M059J (cell line): ENCODE measurements at places on chromosomes 6 and 20.
A peak's percentile ranks its signal among the peaks of the same experiment; 100 is the strongest.

DNA sequence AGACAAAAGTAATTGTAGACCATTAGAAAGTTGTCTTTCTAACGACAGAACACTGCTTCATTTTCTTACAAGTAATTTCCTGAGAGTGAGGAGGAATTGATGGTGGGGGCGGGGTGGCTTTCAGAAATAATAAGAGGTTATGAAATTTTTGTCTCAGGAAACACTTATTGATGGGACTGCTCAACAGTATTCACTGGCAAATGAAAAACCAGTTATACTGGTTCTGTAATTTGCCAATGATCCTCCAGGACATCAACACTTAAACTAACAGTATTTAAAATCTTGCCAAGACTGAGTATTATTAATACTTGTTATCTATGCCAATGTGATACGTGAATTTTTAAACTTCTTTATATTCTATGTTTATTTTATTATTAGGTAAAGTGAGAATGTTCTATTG is 41.8 kb upstream of the FUT9 start:
- no peak for DNase-seq

GRCh38 chr6:15364401-15365037 is 118.7 kb downstream of the JARID2 start:
- no peak for DNase-seq

DNA sequence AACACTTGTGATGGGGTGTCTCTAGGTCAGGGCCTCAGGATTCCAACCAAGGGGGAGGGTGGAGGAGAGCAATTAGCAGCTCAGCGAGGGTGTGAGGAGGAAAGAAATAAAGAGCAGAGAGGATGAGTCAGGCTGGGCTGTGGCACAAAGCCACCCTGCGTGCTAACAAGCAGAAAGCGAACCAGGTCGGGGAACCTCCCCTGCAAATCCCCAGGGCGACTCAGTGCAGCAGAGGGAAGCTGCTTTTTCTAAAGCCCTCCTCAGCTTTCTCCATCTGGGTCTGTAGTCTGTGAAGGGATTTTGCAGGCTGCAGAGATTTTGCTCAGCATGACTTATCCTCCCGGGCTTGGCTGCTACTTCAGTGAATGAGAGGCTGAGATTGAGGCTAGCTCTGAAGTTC is 6.6 kb upstream of the SPO11 start:
- peak; percentile 49 for DNase-seq

GRCh38 chr20:25081065-25081729 is 744 bp downstream of the VSX1 start:
- no peak for DNase-seq

- no peak for DNase-seq
Measured at GRCh38 chr20:38609815-38610214, 8.2 kb downstream of the ARHGAP40 start.

- no peak for DNase-seq
Measured at GRCh38 chr6:163496205-163496604, 81.7 kb downstream of the QKI start.

DNA sequence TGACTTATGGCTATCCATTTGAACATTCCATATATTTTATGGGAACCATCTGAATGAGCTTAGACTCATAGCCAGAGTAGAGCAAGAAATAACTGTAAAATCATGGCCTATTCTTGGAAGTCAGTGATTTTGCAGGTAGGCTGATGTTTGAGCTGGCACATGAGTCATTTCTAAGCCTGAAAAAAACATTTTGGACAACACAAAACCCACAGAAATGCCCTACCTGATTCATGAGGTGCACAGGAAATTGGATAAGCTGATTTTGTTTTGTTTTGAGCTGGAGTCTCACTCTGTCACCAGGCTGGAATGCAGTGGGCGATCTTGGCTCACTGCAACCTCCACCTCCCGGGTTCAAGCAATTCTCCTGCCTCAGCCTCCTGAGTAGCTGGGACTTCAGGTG is 443.0 kb downstream of the PKHD1 start:
- DNase-seq = peak; percentile 62

GRCh38 chr6:54291146-54291545 is 17.1 kb upstream of the TINAG start:
- DNase-seq = peak; percentile 87

DNA sequence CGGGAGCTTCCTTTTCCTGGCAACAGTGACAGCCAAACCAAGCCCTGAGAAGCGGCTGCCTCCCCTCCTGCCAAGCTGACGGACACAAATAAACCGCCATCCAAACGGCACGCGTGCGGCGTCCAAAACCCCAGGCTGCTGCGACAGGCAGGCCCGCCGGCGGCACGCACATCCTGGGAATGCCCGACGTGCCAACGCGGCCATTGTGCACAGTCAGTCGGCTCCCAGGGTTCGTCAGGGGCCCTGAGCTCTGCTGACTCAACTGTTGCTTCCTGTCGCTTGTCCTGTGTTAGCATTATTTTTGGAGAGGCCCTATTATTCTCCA is 6.8 kb downstream of the JAG1 start:
- DNase-seq = peak; percentile 93

- DNase-seq = no peak
Measured at GRCh38 chr6:160952633-160953281, 38.8 kb upstream of the MAP3K4 start.

DNA sequence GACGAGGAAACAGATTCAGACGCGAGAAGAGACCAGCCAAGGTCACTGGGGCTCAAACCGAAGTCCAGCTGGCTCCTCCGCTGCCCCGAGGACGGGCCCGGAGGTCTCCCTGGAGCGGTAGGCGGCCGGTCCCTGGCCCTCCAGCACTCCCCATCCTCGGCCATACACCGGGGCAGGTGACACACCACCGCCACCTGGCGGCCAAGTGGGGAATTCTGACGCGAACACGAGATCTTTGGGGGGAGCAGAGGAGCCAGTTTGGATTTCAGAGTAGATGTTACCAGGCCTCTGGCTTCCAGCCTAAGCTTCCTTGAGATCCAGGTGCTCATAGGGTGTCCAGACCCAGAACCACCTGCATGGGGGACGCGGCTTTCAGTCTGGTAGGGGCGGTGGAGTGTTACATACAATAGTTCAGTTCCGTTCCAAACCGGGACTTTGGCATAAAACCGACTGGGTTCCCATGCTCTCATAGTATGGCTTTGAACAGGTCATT is 16.1 kb downstream of the BPIFB1 start:
- peak; percentile 53 for DNase-seq

DNA sequence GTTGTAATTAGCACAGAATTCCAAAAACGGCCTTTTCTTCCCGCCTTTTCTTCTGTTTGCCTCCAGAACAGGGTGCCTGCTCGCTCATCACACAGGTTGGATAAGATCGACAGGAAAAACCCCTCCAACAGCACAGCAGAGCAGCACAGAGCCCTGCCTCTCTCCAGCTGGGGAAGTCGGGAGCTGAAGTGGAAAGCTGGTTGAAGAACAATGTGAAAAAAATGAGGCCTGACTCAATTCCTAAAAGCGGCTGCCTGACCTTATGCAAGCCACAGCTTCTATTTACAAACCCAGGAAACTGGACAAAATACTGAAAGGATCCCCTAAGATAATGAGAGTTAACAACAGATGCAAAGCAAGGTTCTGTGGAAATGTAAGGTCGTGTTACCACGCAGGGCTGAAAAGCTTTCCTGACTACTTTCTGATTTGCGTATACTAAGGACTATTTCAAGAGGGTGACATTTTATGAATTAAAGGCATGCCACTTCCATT is 116.9 kb downstream of the TTLL2 start:
- DNase-seq = no peak

DNA sequence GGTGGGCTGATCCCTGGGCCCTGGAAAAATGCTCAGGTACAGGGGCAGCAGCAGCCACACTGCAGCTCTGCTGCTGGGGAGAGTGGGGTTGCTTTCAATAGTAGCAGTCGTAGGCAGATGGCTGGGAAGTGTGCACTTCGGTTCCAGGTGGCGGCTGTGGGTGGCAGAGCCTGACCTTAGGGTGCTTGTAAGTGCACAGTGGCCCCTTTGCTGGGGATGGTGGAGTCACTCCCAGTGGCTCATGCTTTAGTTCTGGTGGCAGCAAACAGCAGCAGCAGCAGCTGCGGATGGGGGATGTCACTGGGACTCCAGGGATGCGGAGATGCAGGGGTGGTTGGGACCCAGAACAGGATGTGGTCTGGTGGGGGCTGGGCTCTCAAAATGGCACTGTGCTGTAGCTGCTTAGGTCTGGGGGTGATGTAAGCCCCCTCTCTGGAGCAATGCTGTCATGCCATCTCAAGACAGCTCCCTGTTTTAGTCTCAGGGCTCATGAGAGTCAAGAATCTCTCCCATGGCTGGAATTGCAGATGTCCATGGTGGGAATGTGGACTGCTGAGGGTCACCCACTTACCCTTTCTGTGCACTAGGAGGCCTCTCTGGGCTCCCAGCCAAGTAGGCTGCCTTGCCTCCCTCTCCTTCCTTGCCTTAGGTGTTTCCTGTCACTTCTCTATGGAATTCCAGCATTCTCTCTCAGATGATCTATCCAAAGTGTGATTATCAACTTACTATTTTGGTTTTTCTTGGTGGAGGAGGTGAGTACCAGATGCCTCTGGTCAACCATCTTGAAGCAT is 146.7 kb upstream of the SLC22A23 start:
- DNase-seq = peak; percentile 46

DNA sequence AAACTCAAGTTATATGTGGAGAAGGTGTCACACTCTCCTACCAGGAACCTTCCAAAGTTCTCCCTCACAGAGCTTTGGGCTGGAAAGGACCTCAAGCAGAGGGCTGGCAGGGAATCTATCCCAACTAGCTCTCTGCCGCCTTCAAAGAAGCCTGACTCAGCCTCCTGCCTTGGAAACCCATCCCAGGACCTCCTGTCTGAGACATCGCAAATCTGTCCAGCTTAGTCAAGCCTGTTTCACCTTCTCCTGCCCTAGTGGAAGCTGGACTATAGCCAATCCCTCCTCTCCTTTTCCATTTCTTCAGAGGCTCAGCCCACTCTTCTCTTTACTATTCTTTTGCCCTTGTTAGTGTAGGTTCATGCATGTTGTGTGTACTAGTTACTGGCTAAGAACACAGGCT is 48.2 kb upstream of the FOXP4 start:
- DNase-seq = peak; percentile 67

DNA sequence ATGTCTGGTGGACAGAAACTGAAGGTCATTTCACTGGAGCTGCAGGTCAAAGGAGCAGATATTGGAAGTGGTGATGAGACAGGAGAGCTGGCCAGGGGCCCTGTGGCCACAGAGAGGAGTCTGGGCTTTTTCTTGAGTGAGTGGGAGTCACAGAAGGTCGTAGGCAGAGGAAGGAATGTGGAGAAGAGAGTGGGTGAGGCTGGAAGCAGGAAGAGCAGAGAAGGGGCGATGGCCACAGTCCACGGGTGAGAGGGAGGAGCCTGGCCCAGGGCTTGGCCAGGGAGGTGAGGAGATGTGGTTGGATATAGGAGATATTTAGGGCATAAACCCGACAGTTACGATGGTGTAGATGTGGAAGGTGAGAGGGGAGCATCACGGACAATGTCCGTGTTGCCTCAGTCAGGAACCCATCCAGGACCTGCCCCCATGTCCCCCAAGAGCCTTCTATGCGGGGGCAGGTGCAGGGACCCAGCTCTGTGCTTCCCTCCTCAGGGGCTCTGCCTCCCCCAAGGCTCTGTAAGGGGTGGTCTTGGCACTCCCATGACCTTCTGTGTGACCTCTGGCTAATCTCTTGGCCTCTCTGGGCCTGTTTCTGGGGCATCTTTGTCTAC is 150.5 kb upstream of the PTPN1 start:
- no peak for DNase-seq

GRCh38 chr6:139473231-139473701 is 98.8 kb upstream of the CITED2 start:
- peak; percentile 81 for DNase-seq

DNA sequence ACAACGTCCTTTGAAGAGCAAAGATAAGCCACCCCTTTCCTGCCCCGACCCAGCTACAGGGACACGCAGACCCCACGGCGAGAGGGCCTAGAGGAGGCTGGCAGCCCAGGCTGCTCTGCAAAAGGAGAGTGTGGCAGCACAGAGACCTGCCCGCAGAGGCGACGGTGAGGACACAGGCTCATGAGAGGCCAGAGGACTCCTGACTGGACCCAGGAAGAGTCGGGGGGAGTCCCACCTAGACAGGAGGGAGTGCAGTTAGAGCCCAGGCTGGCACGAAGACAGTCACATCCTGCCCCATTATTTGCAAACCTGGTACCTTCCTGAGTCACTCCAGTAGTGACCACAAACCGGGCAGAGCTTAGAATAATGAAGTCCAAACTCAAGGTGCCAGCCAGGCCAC is 227.7 kb upstream of the CDH4 start:
- DNase-seq = peak; percentile 33

DNA sequence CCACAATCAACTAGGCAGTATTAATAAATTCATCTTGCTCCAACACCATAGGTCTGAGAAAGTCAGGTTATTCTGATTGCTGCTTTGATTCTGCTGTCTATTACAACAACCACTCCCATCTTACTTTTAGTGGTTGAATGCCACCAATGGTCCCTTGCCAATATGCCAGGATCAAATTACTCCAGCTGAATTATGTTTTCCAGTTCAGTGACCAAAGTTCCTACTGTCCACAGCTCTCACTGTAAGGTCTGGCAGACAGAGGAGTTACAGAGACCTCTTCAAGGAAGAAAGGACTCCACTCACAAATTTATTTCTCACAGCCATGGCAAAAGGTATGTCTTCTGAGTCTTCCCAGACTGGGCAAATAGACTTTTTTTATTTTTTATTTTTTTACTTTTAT is 557.0 kb downstream of the HAO1 start:
- DNase-seq = peak; percentile 17

DNA sequence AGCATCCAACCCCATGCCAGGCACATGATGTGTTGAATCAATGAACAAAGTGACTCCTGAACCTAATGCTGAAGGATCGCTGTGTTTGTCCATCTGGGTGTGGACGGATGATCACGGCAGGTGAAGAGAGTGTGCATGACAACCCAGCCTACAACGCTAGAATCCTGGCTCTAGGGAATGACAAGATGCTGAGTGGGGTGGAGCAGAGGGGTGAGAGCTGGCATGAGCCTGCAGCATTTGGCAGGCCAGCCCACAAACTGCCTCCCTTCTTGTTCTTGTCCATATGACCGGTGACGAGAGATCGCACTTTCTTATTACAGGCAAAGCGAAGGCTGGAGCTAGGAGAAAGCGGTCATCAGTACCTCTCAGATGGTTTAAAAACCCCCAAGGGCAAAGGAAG is 54.7 kb upstream of the CDKAL1 start:
- DNase-seq = no peak

GRCh38 chr20:23928788-23929187 is 49.2 kb upstream of the CST5 start:
- DNase-seq = peak; percentile 53

GRCh38 chr20:23195636-23196035 is 109.5 kb upstream of the CD93 start:
- DNase-seq = no peak

DNA sequence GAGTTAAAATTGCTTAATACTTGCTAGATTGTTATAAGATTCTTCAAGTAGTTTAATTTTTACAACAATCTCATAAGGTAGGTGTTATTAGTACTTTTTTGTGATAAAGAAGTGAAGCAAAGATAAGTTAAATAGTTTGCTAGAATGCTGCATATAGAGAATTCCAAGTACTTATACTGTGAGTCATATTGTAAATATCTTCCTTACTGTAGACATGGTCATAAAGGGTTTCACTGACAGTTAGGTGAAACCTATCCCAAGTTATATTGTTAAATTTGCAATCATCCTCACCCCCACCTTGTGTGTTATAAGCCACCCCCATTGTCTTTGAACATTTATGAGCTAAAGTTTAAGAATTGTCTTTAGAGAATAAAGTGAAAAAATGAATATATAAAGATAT is 142.0 kb downstream of the FAM83B start:
- DNase-seq = no peak
